ENCODE measurements at places on chromosomes 7 and 10.
A peak's percentile ranks its signal among the peaks of the same experiment; 100 is the strongest.

DNA sequence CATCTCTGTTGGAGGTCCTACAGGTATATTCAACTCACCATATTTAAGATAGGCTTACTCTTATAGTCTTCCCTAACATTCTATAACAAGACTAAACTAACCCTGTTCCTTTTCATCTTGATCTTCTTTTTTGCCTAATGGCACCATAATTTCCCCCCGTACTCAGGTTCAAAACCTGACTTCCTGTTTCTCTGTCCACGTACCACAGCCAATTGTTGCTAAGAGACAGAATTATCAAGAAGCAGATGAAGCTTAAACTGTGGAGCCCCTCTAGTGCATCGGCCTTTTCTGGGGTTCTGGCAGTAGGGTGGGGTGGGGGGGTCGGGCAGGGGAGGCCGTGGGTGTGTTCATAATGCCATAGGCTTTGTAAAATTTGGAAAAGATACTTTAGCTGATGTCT, 109.2 kb downstream of the EVX1 start:
- no peak for DNase-seq

DNA sequence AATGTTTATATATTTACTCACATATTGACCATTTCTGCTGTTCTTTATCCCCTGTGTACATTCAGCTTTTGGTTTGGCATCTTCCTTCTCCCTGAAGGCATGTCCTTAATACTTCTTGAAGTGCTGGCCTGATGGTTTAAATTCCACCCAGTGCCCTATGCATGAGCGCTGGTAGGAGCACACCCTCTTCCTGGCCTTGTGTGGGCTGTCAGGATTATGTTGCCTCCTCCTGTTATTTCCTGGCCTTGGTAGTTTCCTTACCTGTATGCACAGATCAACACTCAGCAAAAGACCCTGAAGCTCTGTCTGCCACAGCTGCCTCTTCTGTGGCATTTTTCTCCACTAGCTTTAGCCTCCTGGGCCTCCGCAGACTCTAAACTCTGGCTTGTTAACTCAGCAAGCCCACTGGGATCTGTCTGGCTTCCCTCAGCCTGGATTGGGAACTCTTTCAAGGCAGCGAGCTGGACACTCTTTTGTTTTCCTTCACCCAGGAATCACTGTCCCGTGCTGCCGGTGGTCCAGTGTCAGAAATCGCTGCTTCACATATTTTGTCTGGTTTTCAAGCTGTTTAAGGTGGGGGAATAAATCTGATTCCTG, 595.2 kb downstream of the SDK1 start:
- no peak for DNase-seq

DNA sequence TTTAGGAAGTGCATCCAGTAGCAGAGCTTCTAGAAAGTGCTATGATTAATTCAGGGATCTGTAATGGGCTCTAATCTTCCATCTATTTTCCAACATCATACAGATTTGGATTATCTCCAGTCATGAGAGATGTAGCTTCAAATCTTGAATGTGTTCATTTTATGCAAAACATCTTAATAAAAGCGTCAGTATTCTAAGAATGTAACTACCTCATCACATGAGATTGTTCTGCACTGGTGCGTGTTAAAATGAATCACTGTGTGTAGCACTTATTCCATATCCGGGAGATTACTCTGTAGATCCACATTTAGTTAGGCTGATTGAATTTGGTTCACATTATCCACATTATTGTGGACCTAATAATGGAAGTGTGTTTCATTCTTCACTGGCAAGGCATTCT, 344.9 kb upstream of the CHRM2 start:
- DNase-seq, result no peak

- no peak for DNase-seq
Observed at GRCh38 chr10:22329150-22329549, 8.3 kb downstream of the BMI1 start.

DNA sequence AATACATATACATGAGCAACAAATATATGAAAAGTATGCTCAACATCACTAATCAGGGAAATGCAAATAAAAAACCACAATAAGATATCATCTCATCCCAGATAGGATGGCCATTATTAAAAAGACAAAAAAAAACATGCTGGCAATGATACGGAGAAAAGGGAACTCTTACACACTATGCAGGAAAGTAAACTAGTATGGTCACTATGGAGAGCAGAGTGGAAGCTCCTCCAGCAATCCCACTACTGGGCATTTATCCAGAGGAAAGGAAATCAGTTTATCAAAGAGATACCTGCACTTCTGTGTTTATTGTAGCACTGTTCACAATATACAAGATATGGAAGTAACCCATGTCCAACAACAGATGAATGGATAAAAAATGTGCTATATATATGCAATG, 217.5 kb downstream of the SDK1 start:
- no peak for DNase-seq

DNA sequence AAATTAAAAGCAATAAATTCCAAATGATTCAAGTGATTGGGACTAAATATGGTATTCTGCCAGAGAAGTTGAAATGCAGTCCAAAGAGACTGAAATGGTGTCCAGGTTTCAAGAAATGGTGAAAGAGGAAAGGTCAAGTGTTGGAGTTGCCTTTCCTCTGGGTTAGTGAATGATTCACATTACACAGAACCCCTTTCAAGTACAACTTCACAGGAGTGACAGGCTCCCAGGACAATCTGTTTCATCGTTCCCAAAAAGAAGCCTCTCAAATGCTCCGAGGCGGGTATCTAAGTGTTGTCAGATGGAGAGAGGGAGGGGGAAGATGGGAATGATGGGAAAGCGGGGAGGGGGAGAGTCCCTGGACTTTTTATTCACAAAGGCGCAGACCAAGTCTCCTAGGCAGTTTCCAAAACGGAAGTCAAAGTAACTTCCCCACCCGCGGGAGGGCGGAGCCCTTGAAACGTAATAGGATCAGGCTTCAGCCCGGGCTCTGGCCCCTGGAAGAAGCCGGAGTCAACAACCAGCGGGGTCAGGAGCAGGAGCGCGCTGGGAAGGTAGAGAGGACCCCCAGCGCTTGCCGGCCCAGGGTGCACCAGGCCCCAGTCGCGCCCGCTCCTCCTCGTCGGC, 754 bp downstream of the SLC25A13 start:
- DNase-seq, result peak; percentile 47

DNA sequence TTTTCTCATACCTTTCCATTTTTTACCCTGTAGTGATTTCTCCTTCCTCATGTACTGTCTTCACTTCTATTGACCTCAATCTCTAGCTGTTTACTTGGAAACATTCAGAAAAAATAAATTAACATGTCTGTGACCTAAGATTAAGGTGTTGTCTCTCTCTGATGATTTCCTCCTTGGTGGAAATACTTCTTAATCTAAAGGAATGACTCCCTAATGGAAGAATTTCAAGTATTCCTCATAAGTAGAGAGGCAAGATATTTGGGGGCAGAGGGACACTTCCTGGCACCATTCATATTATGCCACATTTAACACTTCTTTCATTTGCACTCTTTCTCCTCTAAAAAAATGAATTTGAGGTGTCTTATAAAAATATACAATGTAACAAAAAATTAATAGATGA, 202.8 kb downstream of the NEBL start:
- no peak for DNase-seq

GRCh38 chr10:8898745-8899330, 844.4 kb downstream of the GATA3 start:
- no peak for DNase-seq

DNA sequence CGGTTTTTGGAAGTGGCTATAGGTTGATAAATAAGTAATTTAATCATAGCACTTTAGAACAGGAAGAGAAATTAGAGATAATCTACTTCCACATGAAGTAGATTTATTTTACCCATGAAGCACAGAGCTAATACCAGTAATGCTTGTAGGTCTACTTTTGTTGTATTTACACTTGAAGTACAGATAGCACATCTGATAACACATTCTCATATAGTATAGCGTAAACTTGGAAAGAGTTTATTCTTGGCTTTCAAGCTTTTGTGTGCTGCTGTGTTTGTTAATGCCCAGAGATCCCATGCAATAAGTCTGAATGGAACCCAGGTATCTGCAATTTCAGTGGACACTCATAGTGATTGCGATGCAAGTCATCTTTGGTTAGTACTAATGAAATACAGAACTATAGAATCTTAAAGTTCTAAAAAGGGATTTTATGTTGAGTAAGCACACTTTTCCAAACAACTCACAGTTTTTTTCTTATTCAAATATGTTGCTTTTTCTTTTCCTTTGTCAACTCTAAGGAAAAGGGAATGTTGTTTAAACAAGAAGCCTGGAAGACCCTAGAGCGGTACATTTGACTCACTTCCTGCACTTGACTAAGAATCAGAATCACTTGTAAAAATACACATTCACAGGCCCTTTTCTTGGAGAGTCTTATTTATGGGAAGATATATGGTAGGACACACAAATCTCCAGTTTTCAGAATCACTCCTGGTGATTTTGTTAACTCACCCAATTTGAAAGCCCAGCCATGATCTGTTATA, 105.8 kb downstream of the GNAI1 start:
- DNase-seq, result no peak
